Choroid plexus epithelial cell (primary cell): ENCODE measurements at places on chromosomes 13 and 19.

DNA sequence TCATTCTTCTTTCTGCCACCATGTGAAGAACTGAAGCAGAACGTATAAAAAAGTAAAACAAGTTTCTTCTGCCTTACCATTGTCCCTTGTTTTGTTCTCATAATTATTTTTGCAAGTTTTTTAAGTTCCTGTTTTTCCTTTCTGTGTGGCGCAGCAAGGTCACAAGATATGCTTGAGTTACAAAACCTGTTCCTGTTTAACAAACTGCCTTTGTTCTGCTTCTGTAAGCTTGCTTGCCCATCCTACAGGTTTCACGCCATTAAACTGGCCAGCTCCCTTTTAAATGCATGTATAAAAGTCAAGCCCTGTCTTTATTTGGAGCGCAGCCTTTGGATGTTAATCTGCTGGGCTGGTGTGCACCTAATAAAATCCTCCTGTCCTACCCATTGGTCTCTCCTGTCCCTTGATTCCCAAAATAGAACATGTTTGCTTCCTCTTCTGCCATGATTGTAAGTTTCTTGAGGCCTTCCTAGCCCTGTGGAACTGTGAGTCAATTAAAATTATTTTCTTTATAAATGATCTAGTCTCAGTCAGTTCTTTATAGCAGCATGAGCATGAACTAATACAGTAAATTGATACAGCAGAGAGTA lies 1115.4 kb downstream of the SLITRK1 start:
- no peak for DNase-seq

- DNase-seq, result no peak
These were observed 4.6 kb downstream of the IGFL4 start for GRCh38 chr19:46035986-46036743.

- peak; percentile 47 for DNase-seq
These were observed 5.0 kb upstream of the LENG1 start for GRCh38 chr19:54164369-54165068.

GRCh38 chr19:19487077-19487949 lies 28.0 kb downstream of the TSSK6 start:
- no peak for DNase-seq
